Fibroblast of skin of right biceps (primary cell): ENCODE measurements at places on chromosomes 2 and 18.

GRCh38 chr2:49262801-49263560 is 108.7 kb upstream of the FSHR start:
- no peak for DNase-seq

DNA sequence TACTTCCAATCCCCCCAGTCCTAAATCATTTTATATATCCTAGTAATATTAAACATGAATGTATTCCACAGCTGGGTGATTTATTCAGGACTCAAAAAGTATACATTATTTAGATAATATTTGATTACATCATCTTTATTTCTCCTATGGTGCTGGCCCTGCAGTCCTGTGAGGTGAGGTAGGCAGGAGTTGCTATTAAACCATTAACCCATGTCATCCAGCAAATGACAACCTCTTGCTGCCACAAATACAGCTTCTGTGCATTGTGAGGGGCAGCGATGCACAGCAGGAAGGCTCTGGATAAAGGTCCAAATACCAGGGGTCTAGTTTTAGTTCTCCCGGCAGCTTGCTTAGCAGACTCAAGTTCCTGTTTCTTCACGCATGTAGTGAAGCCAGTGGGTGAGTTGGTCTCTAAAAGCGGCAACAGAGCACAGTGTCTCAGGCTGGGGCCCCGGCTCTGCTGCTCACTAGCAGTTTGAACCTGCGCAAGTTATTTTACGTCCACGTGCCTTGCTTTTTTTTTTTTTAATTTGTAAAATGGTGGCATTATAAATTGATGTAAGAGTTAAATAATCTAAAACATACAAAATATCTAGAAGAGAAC is 36.1 kb downstream of the INSIG2 start:
- no peak for DNase-seq

DNA sequence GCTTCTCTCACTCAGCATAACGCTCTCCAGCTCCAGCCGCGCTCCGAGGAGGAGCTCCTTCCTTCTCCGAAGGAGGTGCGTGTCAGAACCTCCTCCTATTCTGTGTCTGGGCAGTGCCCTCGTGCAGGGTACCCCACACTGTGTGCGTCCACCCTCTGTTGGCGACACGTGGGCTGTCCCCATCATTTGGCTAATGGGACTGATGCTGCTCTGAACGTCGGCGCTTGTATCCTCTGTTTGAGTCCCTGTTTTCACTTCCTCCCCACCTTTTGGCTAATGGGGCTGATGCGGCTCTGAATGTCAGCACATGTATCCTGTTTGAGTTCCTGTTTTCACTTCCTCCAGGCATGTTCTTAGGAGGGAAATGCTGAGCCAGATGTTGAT is 22.2 kb downstream of the KCNG2 start:
- DNase-seq = no peak

DNA sequence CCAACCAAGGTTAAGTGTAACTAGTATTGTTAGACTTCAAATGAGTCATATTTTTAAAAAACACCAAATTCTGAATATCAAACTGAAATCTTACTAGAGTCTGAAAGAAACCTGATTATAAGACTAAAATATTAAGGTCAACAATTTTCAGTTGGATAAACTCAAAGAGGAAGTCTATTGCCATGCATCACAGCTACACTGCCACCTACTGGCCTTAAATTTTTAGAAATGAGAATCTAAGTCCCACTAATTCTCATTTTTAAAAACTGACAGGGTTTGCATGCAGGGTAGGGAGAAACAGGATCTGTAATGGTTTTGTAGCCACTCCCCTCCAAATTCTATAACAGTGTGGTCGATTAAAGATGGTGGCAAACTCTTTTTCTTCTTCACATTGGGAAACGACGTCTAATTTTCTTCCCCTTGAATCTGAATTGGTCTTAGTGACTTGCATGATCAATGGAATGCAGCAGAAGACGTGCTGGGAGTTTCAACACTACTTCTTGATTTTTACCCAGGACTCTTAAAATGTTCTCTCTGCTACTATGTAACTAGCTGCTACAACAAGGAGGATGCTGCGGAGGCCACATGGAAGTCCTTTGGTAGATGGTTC is 176.1 kb upstream of the SESTD1 start:
- peak; percentile 21 for DNase-seq

DNA sequence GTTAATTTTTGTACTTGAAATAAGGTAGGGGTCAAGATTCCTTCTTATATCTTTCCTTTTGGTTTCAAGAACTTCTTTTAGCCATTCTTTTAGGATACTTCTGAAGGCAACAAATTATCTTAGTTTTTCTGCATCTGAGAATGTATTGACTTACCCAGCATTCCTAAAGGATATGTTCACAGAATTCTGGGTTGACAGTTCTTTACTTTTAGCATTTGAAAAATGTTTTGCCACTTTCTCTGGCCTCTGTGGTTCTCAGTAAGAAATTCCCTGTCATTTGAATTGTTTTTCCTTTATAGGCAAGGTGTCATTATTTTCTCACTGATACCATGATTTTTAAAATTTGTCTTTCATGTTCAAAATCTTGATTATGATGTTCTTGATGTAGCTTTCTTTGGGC is 162.4 kb downstream of the GALNT1 start:
- no peak for DNase-seq

DNA sequence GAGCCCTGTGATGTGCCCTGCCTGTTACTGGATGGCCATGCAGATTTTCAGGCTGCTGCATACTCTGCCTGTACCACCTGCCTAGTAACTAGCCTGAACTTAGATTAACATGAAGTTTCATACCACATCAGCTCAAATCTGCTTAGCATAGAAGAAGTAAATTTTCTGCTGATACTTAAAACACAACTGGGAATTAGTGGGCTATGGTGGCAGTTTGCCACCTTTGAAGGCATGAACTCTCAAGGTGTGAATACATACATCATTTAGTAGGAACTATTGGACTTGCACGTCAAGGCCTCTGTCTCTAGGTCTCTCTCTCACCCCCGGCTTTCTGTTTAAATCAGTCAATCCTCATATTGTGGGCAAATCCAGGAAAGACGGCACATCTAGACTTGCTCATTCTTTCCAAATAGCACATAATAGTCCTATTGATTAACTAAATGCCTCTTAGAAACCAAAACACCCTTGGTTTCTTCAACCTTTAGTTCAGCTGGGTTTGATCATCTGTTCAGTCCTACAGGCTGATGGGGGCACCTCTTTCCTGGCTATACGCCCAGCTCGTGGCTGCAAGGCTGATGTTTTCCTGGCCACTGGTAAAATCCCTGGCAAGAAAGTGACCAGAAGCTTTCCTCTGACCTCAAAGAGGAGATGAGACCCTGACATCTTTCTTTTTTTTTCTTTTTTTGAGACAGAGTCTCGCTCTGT is 58.4 kb downstream of the ALPK2 start:
- DNase-seq = no peak

DNA sequence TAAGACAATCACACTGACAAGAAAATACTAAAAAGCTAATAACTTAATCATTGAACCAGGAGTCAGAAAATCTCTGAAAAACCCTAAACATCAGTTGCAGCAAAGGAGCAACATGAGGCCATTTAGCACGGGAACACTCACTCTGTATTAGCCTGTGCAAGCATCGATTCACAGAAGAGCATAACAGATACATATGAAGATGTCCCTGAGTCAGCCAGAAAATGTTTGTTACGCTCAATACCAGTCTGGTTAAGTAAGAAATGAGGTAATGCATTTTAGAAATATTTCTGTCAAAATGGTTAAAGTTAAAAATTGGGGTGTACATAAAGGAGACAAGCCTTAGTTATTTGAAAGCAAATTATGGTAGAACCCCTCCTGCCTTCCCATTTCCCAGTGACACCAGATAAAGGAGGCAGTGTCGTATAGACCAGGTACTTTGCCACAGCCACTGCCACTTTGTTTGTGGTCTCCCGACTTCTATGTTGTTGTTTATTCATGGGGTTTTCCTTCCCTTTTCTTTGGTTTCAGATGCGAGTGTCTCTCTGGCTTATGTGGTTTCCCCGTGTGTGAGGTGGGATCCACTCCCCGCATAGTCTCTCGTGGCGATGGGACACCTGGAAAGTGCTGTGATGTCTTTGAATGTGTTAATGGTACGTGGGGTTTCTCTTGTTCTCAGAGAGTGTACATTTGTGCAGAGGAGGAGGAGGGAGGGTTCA is 108.6 kb downstream of the CRIM1 start:
- peak; percentile 42 for DNase-seq

- DNase-seq = no peak
These were observed 212.1 kb upstream of the NETO1 start for GRCh38 chr18:73079920-73080319.

DNA sequence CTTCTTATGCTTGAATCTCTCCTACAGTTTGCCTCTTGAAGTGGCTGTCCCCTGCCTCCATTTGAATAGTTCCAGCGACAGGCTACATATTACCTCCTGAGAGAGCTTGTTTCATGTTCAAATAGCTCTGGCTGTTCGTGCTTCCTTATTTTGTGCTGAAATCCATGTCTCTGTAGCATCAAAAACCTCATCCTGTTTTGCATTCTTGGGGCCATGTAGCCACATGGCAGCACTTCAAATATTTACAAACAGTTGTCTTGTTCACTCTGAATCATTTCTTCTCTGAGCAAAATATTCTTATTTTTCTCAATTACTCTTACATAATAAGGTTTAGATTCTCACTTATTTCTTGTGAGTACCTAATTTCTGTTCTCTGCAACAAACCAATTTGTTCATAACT is 1243.1 kb upstream of the NXPH2 start:
- DNase-seq = peak; percentile 0

GRCh38 chr18:21912339-21913239 is 172.0 kb downstream of the MIB1 start:
- no peak for DNase-seq

- peak; percentile 47 for DNase-seq
These were observed 18.3 kb downstream of the NHEJ1 start for GRCh38 chr2:219142329-219142728.

DNA sequence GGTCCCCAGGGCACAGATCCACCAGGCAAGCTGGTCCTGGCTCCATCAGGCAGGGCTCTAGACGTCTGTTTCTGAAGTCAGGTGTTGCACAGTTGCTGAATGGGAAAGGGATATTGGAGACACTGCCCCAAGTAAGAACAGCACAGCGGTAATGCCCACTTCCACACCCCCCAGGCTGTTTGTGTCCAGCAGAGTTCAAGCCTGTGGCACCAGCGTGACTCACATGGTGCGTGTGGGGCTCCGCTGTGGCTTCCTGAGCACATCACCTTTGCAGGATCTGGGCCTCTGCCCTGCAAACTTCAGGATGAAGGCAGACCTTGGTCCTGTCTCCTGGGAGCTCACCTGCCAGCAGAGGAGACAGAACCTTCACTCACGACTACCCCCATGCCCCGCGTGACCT is 203.3 kb downstream of the TFCP2L1 start:
- DNase-seq = no peak

DNA sequence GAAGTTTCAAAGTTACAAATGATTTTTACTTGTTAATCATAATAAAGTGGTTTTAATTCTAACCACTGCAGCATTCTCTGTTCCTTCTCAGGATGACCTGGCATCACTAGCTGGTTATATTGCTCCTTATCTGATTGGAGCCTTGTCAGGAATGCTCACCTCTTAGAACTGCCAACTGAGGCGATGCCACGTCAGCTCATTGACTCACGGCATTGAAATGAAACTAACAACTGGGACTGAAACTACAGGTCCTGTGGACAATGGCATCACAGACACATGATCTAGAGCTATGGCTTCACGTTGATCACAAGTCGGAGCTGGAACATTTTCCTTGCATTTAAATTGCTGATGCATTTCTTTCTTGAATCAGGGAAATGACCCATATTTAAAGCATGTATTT is 54.9 kb upstream of the MAP2 start:
- DNase-seq = peak; percentile 93

GRCh38 chr2:929925-930324 is 20.7 kb upstream of the SNTG2 start:
- no peak for DNase-seq

DNA sequence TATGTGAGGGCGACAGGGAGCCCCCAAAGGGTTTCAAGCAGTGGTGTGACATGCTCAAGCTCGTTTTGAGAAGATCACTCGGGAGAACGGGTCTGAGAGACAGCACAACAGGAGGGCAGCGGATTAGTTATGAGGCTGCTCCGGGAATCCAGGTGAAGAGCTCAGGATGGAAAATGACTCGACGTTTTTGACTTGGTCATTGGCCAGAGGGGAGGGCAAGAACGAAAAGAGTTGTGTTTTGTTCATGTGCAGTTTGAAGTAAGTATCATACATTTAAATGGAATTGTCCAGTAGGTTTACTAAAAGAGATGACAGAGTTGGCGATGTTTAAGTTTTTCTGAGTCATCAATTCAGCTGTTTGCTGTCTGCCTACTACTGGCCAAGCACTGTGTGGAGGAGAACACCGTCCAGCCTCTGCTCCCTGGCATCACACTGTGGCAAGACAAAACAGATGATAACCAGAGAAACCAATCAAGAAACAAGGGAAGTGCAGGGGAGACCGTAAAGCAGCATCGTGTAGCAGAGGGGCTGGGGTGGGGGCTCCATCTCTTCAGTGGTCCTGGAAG is 25.3 kb upstream of the ANXA4 start:
- peak; percentile 43 for DNase-seq

DNA sequence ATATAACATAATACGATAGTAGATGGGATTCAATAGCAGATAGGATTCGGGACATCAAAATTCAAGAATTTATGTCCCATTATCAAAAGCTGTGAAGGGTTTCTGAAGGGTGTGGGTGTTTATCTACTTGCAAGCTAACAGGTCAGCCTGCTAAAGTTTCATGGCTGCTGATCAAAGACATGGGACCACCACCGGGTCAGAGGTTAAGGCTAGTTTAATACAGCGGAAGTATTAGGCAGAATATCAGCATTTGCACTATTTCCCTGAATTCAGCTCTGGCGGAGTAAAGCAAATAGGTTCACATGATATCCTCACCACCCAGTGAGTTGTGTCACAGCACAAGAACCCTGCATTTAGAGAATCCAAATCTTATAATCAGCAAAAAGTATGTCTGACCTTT is 82.5 kb downstream of the DSEL start:
- DNase-seq = no peak

GRCh38 chr2:25491003-25491696 is 149.4 kb upstream of the DNMT3A start:
- DNase-seq = peak; percentile 62

- no peak for DNase-seq
These were observed 150.9 kb downstream of the EHBP1 start for GRCh38 chr2:62856228-62857040.

DNA sequence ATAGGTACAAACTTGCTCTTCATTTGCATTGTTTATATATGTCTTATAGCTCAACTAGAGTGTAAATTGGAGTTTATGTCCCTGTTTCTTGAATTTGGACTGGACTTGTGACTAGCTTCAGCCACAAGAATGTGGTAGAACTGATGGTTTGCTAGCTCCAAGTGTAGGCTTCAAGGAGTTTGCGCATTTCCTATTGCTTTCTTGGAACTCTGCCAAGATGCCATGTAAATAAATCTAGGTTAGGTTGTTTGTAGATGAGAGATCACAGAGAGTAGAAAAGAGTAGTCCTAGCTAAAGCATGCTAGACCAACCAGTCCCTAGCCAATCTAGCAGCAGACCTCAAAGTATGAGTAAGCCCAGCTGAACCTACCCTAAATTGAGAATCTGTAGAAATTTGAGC is 183.0 kb upstream of the CYP26B1 start:
- DNase-seq = no peak

- DNase-seq = no peak
These were observed 73.8 kb downstream of the TANC1 start for GRCh38 chr2:159042115-159042850.

- no peak for DNase-seq
These were observed 955.2 kb upstream of the CELF4 start for GRCh38 chr18:38520786-38521185.

- no peak for DNase-seq
These were observed 14.7 kb downstream of the DAW1 start for GRCh38 chr2:227886149-227886548.

GRCh38 chr18:56171848-56172247 is 466.5 kb downstream of the TXNL1 start:
- DNase-seq = no peak

- DNase-seq = no peak
These were observed 53.8 kb downstream of the CELF4 start for GRCh38 chr18:37511721-37512298.
